Gastroesophageal sphincter (tissue), 4 donors: ENCODE measurements at places on chromosomes 3 and 15.
A peak's percentile ranks its signal among the peaks of the same experiment; 100 is the strongest.

- ATAC-seq = no peak
These were observed 136.0 kb downstream of the KCNMB2 start for GRCh38 chr3:178672275-178672674.

DNA sequence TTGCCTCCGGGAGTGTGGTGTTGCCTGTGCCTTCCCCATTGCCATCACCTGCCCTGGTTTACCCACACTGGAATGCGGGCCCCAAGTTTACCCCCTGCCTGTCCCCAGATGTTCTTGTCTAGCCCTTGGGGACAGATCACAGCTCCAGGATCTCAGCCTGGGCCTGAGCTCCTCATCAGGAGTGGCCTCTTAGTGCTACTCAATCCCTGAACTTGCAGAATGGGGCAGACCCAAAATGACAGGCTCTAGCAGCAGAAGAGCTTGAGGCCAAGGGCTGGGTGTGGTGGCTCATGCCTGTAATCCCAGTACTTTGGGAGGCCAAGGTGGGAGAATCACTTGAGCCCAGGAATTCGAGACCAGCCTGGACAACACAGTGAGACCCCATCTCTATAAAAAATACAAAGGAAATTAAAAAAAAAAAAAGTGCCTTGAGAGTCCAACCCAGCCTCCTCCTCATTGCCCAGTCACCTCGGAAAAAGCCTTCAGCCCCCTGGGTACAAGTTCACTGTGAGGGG lies 3.8 kb downstream of the CHAC1 start:
- ATAC-seq = no peak

- ATAC-seq = no peak
These were observed 25.6 kb upstream of the GOLGA6L2 start for GRCh38 chr15:23472678-23473077.

DNA sequence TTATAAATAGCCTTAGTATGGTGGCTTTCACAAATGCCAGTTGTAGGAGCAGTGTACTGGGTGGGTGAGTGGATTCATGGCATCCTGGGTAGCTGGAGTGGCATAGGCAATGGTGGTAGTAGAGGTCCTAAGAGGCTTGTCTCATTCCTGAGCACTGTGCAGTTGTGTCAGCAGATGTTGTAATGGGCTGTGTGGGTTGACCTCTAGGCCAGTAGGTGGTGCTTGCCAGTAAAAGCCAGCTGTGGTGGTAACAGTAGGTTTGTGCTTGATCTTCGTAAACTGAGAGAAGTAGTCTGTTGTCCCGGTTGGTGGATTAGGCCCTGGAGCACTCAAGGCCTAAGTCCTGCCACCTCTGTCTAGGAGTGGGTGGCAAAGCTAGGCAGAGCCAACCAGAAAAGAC lies 149.7 kb upstream of the SUCLG2 start:
- no peak for ATAC-seq

GRCh38 chr3:122665881-122666280 lies 14.8 kb upstream of the PARP14 start:
- ATAC-seq = no peak

DNA sequence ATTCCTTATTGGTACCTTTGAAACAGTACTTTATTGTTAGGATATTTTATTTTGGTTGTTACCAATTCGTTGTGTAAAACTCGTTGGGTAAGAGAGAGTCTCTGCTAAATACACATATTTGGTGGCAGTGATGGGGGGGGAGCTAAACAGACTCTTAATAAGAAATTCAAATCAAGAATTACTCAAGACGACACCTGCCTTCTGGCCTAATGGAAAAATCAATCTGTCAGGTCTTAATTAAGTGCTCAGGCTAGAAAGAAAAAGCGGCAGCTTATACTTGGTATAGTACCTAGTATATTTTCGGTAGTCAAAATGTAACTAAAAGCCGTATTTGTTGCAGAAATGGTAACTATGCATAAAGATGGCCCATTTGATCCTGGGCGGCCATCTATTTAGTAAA lies 18.2 kb downstream of the FOXP1 start:
- no peak for ATAC-seq

DNA sequence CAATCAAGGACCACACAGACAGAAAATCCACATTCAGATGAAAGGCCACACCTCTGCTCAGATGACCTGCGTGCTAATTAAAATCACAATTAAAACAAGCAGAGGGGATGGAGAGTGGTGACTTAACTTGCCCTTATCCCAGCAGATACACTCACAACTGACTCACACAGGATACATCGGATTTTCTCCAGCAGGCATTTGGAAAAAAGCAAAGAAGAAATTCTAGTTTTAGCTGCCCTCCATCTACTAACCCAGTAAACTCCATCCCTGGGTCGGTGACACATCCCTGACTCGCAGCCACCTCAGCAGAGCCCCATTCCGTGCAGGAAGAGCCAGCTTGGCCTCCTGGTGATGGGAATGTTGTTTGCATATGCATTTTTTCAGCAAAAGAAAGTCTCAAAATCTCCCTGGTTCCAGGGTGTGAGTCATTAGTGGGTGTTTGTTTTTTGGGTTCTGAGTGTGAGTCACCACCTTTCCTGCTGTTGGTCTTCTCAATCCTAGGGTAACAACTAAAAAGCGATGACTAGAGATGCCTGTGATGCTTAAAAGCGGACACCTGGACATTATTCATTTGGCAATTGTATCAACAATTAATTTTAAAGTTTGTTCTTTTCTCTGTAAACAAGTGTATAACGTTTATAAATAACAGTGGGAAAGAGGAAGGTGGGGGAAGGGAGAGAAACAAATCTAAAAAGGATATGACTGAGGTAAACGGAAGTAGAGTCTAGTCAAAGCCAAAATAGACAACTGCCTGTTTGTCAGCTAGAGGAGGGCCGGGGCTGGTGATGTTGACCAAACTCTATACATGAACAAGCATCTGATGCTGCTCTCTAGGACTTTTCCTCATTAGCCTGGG lies 49.8 kb upstream of the SLC4A7 start:
- ATAC-seq = peak; percentile 92

DNA sequence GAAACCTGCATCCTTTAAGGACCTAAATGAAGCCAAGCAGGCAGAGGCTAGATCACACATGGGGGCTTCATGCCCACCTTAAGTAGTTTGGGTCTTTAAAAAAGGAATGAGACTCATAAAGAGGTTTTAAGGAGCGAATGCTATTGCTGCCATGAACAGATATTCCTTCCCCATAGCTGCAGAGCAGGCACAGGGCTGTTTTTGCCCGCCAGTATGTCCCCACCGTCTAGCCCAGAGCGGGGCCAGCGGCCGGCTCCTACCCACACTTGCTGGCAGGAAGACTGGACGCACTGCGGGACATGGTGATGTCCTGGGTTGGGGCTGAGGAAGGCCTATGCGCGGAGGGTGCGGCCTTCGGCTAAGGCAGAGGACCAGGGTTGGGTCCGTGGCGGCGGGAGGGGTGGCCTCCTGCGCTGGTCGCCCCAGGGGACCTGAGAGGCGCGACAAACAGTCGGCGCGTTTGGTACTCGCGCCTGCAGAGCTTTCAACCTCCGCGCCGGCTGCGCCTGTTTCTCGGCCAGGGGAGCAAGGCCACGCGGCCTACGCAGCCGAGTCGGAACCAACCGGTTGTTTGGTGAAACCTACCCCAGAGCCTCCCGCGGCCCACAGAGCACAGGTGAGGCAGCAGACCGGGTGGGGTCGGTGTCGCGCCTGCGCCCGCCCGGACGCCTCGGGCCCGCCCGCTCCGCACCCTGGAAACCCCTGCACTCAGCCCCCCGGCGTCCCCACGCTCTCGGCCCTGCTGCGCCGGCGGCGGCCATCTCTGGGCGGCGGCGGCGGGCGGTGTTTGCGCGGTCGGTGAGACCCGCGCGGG lies at the start of gene FAIM:
Gene FAIM, plus strand, starts transcription at position 450 of the 814 bp plus-strand sequence. CDS start 10,956 bp downstream, outside the sequence.
- ATAC-seq = peak; percentile 82

- ATAC-seq = no peak
These were observed 119.8 kb downstream of the EPHA3 start for GRCh38 chr3:89227218-89227617.
